Activated CD4-positive, alpha-beta memory T cell treated with anti-CD3 and anti-CD28 coated beads for 36 hours (primary cell): ENCODE measurements at places on chromosomes 7 and 10. TPM values are rescaled to one million over a fixed set of nuclear protein-coding genes. Genes with fewer than 3 reads are reported as not detected.

DNA sequence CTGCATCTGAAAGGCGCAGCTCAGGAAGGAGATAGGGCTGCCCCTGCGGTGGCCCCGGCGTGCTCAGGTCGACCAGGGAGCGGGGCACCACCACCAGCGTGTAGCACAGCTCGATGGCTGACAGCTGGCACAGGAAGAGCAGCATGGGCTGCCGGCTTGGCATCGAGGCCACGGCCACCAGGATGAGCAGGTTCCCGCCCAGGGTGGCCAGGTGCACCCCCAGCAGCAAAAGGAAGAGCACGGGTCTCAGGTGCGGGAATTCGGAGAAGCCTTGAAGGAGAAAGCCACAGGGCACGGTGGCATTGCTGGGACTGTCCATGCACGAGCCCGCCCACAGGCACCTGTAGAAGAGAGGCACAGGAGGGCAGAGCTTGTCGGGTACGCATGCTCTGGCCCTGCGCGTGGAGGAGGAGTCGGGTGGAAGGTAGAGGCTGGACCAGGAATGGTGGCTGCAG lies 33.9 kb downstream of the TAS2R41 start:
- no peak for DNase-seq

DNA sequence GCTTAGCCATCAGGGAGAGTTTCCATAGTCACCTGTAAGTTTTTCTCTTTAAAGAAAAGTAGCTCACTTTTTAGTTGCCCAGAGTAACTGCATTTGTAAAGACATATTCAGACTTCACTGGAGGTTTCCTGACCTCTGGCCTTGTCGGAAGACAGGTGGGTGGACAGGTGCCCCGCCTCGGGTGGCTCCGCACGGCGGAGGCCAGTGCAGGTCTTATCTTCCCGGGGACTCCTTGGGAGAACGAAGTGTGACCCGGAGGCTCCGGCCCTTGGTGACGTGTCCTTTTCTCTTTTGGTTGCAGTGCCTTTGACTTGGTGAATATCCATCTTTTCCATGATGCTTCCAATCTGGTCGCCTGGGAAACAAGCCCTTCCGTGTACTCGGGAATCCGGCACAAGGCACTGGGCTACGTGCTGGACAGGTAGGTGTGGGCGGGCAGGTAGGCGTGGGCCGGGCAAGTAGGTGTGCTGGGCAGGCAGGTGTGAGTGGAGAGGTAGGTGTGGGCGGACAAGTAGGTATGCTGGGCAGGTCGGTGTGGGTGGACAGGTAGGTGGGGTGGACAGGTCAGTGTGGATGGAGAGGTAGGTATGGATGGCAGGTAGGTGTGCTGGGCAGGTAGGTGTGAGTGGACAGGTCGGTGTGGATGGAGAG lies 75.8 kb downstream of the NKX6-2 start:
- DNase-seq: no peak

DNA sequence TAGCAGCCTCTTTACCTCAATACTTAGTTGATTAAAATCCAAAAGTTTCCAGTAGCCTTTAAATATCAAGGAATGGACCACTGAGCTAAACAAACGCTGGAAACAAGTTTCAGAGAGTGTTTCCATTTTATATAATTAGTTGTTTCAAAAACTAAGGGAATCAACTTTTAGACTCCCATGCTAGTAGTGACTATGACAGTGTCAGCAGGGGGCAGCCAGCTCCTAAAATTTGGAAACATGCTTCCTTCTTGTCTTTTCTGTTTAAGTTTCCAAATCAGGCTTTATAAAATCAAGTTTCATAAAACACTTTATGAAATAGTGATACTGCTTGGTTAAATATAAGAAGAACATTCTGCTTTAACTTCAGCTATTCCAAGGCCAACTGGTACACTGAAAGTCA lies 138.2 kb upstream of the TMEM229A start:
- no peak for DNase-seq

DNA sequence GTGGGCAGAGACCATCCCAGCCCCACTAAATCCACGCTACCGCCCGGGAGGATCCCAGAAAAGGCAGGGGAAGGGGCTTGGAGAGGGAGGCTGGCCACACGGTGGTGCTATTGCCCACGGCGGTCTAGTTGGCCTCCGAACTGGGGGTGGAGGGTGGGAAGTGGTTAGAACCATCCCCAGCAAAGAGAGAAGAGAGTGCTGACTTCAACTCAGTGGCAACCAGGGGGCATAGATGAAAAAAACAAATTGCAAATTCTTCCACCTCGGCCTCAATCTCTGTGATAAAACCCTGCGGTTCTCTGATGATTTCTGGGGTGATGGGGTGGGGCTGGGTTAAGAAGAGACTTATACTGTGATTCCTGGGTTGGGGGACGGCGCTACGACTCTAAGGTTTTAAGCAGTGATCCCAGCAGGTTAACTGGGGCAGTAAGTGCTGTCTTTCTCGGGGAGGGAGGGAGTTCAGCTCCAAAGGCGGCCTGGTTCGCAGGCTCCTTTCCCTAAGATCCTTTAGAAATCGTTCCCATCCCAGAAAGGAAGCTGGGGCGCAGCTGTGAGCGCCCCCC lies 154.5 kb upstream of the LYZL2 start:
- DNase-seq: peak; percentile 91

Gene LIPN
- total RNA-seq: not detected

DNA sequence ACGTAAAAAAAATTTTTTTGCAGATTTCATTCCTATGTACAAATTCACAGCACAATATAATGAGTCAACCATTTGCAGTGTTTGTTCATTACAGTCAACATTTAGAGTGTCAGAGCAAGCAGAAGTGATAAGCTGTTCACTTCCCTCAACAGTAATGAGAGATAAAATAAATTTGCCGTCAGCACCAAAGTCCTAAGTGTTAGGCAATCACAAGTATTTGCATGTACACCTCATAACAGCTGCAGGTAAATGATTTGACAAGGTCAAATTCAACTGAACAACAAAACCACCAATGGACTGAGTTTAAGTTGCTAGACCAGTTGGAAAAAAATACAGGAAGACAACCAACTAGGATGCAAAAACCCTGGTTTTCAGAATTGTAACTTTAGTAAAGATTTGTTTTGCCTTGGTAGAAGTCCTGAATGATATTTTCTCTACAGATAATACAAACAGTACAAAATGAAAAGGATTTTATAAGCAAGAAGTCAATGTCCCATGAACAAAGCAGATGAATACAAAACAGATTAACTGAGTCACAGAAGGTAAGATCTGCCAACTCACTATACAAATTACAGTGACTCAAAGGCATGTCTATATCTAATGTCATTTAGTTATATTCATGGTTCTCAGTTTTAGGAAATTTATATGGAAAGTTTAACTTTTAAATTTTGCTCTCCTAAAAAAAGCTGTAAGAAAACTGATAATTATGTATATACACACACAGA lies 10.4 kb downstream of the RAPGEF5 start:
- no peak for DNase-seq

- DNase-seq: no peak
These were observed 5.9 kb downstream of the ADK start for GRCh38 chr10:74156919-74157289.

- no peak for DNase-seq
These were observed 22.4 kb downstream of the CFAP69 start for GRCh38 chr7:90267263-90267858.

DNA sequence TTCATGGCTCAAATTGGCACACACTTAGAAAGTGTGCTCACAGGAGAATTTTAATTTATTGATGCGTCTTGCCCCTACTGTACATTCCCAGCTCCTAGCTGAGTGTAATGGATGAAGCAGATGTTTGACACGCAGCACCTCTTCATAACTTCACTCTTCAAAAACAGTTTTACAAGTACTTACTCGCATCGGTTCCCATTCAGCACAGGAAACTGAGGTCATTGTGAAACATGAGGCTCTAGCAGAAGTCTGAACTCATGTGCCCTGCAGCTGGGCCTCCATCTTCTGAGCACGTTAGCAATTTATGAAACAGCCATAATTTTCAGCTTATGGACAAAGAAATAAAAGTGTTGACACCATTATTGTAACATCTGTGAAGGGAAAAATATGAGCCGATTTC lies 558.9 kb upstream of the MGMT start:
- DNase-seq: no peak

DNA sequence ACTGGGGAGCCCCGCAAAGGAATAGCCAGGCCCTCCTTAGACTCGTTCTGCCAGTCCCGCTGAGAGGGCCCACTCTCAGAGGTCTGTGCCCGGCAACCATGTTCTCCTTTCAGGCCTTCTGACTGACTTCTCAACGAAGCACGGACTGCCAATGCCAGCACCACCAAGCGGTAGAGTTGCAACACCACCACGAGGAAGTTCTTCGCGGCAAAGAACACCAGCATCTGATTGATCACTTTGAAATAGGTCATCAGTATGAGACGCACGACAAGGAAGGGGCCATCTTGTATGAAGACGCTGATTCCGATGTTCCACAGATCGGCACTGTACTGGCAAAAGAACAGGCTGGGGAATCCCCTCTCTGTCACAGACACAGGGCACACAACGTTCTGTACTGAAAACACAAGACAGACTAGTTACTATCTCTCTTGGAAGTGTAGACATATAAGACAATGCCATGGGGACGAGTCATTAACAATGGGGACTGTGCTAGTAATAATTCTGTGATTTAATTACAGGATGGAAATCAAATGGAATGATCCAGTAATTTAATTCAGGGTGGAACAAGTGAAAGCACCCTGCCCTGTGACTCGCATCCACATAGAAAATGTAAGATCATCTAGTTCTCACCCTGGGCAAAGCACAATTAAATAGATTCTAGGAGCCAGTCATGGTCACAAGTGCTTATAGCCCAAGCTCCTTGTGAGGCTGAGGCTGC lies 42.7 kb downstream of the TMEM26 start:
- no peak for DNase-seq

DNA sequence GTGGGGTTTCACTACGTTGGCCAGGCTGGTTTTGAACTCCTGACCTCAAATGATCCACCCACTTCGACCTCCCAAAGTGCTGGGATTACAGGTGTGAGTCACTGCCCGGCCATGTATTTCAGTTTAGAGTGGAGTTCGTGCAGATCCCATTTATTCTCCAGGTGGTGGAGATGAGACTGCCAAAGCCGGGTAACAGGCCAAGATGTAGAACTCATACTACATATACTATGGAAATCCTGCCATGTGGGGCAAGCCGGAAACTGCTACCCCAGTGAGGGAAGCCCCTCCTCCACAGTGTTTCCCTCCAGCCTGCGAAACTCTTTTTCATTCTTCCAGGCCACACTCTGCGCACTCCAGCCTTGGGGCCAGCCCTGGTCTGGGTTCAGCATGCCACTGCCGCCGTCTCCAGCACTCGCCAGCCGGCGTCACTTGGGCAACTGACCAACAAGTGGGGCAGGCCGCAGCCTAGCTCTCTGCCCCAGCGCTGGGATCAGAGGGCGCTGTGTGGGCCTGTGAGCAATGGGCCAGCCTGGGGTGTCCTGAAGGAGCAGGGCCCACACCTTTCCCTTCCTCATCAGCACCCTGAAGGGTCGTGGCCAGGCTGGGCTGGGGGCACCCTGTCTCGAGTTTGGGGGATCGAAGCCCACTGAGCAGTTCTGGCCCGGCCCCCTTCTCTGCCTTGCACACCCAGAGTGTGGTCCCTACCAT lies 122.0 kb downstream of the TRRAP start:
- DNase-seq: no peak

- no peak for DNase-seq
These were observed 257.6 kb upstream of the LRGUK start for GRCh38 chr7:133869556-133869955.

DNA sequence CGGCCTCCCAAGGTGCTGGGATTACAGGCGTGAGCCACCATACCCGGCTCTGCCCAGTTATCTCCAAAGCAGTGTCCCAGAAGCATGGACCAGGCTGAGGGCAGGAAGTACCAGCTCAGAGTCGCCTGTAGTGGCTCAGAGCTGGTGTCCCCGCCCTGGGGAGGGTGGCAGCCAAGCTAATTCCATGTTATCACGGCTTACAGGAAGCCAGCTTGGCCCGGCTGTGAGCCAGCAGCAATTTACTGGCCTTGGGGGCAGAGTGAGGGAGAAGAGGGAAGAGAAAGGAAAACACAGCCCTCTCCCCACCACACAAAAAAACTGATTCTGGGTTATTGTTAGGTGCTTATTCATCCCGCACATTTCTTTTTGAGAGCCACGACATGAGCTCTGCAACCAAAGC lies 88.1 kb downstream of the HIP1 start:
- no peak for DNase-seq

DNA sequence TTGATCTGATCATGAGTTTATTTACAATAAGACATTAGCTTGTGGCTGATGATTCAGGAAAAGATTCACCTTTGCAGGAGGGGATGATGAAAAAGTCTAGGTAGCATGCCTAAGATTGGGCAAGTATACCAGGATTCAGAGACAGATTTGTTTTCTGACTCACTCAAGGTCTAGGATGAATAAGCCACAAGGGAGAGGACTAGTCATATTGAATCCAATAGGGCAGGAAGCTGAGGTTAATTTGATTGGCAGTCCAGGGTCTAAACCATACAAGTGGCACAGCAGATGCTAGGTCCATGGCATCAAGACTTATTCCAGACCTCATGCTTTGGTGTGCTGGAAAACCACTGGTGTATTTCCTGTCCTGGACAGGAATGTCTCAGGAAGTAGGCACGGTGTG lies 1133.4 kb downstream of the XPNPEP1 start:
- no peak for DNase-seq
